ENCODE measurements at places on chromosomes 6 and 20.

DNA sequence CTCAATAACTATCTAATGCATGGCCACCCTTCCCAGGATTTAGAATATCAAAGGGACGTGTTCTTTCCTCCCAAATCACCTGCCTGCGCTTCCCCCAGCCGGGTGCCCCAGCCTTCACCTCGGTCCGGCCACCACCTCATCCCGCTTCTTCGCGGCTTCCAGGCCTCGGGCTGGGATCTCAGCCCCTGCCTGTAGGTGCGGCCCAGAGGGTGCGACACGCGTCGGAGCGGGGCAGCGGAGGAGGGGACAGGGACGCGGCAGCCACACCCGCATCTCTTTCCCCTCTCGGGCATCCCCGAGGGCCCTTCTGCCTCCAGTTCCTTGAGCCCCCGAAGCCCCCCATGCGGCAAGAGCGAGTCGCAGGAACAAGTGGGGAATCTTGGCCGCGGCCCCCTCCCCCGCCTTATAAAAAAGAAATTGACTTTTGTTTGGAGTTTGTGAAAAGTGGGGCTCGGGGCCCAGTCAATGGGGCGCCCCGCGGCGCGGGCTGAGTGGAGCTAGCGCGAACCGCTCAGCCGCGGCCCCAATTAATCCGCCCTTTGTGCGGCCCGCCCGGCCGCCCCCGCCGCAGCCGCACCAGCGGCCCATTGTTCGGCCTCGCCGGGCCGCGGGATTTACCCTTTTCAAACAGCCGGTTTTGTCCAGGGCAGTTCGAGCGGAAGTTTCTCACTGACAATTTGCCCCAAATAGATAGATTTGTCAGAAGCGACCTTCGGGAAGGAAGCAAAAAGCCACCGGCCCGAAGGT lies 8.4 kb upstream of the NR2E1 start:
- peak; percentile 29 for DNase-seq

GRCh38 chr6:125790358-125791150 lies at the start of gene NCOA7:
NCOA7 (plus strand) TSS chr6:125790960; CDS start chr6:125815355, 24,395 bp downstream.
- DNase-seq: peak; percentile 76

DNA sequence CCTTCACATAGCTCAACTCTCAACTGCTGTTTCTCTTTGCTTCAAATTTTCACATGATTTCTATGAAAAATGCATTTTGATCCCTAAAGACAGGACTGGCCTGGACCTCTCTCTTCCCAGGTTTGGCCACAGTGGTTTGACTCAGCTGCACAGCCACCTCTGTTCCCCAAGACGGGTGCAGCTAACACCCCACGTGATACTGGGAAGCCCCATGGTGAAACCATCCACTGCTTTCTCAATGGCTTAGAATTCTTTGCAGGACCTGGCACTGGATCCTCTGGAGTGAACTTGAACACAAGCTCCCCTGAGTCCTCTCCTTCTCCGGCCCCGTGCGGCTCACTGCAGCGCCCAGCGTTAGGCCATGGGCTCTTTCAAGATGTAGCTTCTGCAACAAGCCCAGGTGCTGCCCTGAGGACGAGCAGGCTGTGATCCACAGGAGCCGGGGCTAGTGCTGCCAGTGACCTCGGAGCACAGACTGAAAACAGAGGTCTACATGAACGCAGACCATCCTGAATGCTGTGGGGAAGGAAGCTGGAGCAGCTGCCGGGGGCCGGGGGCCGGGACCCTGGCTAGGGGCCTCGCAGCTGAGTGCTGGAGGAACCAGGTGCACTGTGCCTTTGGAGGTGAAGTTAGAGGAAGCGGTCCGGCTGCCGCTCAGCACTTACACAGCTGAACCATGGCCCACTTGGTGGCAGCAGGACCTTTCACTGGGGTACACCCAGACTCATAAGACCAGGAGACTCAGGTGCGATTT lies 58.8 kb upstream of the MPC1 start:
- DNase-seq: no peak

DNA sequence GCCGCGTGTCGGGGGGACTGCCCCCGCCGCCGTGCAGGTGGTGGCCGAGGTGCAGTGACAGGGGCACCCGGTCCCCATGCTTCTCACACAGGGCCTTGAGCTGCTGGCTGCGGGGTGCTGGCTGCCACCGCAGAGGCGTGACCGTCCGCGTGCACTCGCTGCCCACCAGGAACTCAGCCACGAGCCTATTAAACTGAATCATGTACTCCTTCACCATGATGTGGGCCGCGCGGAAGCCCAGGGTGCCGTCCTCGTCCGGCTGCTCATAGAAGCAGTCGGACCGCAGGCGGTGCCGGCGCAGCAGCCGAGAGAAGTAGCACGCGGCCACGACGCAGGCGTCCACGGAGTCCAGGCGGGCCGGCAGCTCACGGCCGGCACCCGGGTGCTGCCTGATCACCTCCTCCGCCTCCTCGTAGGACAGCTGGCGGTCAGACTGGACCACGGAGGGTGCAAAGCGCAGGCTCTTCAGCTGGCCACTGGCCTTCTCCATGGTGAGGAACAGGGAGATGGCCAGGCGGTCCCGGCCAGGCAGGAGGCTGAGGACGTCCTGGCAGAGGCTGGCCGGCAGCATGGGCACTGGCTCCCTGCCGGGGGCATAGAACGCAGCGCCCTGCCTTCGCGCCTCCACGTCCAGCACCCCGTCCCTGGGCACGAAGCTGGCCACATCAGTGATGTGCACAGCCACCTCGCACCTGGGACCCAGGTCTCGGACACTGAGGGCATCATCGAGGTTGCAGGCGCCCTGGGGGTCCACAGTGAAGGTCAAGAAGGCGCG lies 9.8 kb downstream of the HELZ2 start:
- DNase-seq: no peak

DNA sequence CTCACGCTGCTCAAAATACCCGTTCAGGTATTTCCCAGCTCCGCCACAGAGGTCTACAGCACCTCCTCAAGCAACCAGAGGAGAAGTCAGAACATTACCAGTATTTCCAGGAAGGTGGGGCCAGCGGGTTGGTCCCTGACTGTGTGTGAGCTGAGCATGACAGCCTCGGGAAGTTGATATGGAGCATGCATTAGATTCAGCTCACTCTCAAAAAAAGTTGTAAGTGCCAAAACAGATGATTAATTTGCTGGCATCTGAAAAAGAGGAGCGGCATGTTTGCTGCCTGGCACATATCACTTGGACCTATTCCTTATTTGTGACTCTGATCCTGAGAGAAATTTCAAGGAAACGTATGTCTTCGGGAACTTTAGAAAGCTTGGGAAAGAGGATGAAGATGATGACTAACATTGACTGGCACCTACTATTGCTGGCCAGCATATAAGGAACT lies 32.3 kb downstream of the ELOVL2 start:
- DNase-seq: peak; percentile 9

GRCh38 chr6:145498425-145498824 lies 236.9 kb downstream of the EPM2A start:
- no peak for DNase-seq

DNA sequence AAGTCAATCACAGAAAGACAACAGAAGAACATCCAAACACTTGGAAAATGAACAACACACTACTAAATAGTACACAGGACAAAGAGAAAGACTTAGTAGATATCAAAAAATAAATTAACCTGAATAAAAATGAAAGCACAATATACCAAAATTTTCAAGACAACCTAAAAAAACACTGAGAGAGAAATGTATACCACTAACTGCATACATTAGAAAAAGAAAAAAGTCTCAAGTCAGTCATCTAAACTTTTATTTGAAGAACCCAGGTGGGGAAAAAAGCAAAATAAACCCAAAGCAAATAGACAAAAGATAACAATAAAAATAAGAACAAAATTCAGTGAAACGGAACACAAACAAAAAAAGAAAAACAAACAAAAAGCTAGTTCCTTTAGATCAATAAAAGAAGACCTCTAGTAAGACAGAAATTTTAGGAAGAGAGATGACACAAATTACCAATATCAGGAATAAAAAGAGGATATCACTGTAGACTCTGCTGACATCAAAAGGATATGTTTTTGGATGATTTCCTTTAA lies 172.8 kb downstream of the TRIM27 start:
- no peak for DNase-seq

GRCh38 chr20:44956410-44956809 lies 3.8 kb downstream of the TOMM34 start:
- no peak for DNase-seq

GRCh38 chr6:14826456-14826855 lies 419.4 kb upstream of the JARID2 start:
- no peak for DNase-seq

DNA sequence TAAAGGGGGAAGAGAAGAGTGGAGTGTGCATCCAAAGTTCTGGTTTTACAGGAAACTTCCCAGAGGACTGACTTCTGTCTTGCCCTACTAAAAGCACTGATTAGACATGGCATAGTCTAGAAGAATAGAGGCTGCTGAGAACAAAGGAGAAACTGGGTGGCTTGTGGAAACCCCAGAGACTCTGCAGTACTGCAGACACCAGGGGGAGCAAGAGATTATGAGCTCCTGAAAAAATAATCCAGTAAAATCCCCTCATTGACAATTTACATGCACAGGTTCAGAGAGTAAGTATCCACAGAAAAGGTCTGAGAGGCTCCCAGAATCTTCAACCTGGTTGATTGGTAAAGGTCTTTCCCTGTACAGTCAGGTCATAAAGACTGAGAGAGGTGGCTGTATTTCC lies 48.7 kb upstream of the CLVS2 start:
- peak; percentile 18 for DNase-seq

GRCh38 chr6:37241775-37242428 lies 15.7 kb upstream of the TBC1D22B start:
- no peak for DNase-seq

GRCh38 chr6:134178161-134179044 lies 126.0 kb upstream of the SLC2A12 start:
- peak; percentile 68 for DNase-seq

- no peak for DNase-seq
These were observed 15.3 kb upstream of the FHL5 start for GRCh38 chr6:96547654-96548053.

GRCh38 chr6:102085257-102085656 lies 691.7 kb downstream of the GRIK2 start:
- DNase-seq: no peak

- DNase-seq: no peak
These were observed 33.5 kb downstream of the PLG start for GRCh38 chr6:160735523-160735922.

- no peak for DNase-seq
These were observed 164.5 kb upstream of the MOCS1 start for GRCh38 chr6:40098774-40099173.

- DNase-seq: peak; percentile 86
These were observed 48.9 kb downstream of the ANKRD60 start for GRCh38 chr20:58179432-58180099.

DNA sequence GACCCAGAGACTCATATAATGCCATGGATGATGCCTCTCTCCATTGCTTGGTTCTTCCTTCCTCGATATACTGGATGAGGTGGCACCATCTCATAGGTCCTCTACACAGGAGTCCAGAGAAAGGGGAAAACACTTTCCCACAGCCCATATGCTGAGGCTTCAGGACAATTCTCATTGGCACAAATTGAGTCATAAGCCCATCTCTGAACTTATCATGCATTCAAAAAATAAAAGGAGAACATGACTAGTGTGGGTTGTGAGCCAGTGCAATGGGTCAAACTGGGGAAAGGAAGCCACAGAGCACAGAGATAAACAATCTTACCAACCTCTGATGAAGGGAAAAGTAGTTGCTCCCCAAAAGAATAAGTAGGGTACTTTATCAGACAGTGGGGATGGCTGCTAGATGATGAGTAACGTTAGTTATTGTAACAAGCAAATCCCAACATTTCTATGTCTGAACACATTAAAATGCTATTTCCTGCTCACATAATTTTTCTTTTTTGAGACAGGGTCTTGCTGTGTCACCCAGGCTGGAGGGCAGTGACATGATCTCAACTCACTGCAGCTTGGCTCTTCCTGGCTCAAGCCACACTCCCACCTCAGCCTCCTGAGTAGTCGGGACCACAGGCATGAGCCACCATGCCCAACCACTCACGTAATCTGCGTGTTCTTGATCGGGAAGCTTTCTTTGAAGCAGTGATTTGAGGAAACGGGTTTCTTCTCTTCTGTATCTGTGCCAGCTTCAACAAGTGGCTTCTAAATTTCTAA lies 27.0 kb downstream of the SOD2 start:
- no peak for DNase-seq

DNA sequence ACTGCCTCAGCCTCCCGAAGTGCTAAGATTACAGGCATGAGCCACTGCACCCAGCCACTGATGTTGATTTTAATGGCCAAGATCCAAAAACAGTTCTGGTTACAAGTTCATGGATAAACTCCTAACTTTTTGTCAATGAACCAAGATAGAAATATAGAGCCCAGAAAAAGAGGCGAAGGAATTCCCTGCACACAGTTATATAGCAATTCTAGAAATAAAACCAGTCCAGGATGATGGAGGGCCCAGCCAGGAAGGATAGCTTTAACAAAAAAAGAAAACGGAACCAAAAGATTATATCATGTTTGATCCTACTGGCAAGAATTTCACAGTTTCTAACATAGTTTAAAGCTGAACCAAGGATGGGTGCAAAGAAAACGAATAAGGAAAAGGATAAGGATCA lies 10.9 kb downstream of the EPB41L2 start:
- DNase-seq: no peak

- DNase-seq: no peak
These were observed 24.2 kb upstream of the ZNF318 start for GRCh38 chr6:43393602-43394001.

DNA sequence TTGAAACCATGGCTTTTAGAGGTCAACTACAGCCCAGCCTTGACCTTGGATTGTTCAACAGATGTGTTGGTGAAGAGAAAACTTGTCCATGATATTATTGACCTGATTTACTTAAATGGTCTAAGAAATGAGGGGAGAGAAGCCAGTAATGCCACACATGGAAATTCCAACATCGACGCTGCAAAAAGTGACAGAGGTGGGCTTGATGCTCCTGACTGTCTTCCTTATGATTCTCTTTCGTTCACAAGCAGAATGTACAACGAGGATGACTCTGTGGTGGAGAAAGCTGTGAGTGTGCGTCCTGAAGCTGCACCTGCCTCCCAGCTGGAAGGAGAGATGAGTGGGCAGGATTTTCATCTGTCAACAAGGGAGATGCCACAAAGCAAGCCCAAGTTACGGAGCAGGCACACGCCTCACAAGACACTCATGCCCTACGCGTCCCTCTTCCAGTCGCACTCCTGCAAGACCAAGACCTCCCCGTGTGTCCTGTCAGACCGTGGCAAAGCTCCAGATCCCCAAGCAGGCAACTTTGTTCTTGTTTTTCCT lies 16.2 kb downstream of the TTLL2 start:
- no peak for DNase-seq

DNA sequence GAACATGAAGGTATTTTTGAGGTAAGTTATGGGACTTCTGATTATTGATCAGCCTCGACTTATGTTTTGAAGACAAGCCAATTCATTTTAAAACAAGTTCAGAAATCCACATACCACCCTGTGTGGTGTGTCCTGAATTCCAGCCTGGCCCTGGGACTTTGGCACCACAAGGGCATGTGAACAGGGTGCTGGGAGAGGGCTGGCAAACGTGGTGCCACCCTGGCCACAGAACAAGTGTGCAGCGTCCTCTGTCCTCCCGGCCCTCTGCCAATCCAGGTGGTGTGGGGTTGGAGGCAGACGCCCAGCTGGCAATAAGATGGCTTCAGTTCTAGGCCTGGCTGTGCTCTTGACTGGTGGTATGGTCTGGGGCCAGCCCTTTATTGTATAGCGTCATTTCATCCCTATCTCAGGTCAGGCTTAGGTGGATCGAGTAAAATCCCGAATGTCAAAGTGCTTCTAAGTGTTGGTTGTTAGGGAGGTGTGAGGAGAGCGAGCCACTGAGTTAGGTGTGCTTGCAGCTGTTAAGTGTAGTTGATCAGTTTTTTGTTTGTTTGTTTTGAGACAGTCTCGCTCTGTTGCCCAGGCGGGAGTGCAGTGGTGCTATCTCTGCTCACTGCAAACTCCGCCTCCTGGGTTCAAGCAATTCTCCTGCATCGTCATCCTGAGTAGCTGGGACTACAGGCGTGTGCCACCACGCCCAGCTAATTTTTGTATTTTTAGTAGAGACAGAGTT lies 84.2 kb downstream of the RNF144B start:
- DNase-seq: no peak

All from nephron progenitor cell (in vitro differentiated cells).